ENCODE measurements at places on chromosomes 16 and 17.

- no peak for DNase-seq
These were observed 37.9 kb upstream of the PIK3R6 start for GRCh38 chr17:8905331-8905730.

DNA sequence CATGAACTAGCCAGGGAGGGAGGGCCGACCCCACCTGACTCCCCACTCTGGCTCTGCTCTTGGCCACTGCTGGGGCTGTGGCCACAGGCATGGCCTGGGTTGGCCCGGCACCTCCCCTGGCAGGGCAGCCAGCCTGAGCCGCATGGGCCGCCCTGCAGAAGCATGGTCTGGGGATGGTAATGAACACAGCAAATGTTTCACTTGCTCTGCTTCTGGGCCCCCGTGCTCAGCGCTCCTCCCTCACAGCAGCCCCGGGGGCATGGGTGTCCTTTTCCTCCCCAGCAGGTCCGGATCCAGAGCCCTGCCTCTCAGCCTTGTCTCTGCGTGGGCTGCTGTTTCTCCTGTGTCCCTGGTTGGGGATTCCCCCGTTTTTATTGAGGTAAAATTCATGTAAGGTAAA, 30.9 kb upstream of the KCNJ12 start:
- DNase-seq: no peak

GRCh38 chr17:57284583-57284982, 28.3 kb downstream of the MSI2 start:
- no peak for DNase-seq

DNA sequence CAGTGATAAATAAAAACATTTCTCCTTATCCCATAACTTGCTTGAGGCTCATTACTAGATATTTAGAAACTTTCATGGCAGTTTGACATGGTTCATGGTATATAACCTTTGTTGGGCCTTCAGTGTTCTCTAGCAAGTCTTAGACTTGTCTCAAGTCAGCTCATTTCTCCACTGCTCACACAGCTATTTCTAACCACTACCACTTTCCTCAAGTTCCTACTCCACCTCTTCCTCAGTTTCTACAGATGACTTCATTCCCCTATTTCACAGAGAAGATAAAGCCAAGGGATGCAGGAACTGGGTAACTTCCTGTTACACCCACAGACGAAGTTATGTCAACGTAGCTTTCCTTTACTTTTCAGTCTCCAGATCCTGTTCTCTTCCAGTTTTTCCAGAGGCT, 23.2 kb downstream of the NLK start:
- DNase-seq: no peak

All from prostate gland (tissue), 2 donors.